ENCODE measurements at places on chromosomes 2 and 18. TPM values are rescaled to one million over a fixed set of nuclear protein-coding genes. Genes with fewer than 3 reads are reported as not detected.

GRCh38 chr2:240586919-240587800 is 626 bp downstream of the CAPN10 start:
- DNase-seq: no peak

GRCh38 chr2:217360781-217361482 is 501.1 kb upstream of the TNP1 start:
- DNase-seq: peak; percentile 61

GRCh38 chr2:232113821-232114220 is 152.3 kb downstream of the DIS3L2 start:
- no peak for DNase-seq

DNA sequence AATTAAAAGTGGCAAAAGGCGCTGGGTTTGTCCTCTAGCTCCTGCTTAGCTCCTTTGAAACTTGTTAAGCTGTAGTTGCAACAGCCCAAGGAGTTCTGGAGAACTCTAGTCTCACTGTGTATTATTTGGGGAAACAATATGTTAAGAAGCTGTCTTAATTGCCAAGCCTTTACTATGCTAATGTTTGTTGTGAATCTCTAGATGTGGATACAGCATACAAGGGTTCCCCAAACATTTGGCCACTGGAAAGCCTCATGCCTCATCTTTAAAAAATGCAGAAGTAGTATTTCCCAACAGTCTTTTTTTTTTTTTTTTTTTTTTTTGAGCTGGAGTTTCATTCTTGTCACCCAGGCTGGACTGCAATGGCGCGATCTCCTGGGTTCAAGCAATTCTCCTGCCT is 236.7 kb downstream of the PRKCE start:
- DNase-seq: no peak

DNA sequence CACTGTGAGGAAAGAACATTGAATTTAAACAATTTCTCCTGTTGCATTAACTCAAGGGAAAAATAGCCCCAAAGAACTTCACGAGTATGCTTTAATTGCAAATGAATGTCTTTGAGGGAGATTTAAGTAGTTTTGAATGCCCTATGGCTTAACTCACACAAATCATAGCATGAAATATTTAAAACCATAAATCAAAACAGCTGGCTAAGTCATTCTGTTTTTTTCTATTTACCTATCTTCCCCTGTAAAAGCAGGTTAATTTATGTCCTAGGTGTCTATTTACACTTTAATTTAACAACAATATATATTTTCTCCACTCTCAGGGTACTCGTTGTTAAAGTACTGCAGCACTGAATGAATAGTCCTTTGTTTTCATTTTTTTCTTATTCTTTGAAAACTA is 118.8 kb upstream of the PIEZO2 start:
- DNase-seq: no peak

GRCh38 chr2:72036173-72036545 is 111.5 kb downstream of the CYP26B1 start:
- no peak for DNase-seq

- DNase-seq: no peak
Observed at GRCh38 chr2:106708209-106708608, 177.8 kb downstream of the ST6GAL2 start.

DNA sequence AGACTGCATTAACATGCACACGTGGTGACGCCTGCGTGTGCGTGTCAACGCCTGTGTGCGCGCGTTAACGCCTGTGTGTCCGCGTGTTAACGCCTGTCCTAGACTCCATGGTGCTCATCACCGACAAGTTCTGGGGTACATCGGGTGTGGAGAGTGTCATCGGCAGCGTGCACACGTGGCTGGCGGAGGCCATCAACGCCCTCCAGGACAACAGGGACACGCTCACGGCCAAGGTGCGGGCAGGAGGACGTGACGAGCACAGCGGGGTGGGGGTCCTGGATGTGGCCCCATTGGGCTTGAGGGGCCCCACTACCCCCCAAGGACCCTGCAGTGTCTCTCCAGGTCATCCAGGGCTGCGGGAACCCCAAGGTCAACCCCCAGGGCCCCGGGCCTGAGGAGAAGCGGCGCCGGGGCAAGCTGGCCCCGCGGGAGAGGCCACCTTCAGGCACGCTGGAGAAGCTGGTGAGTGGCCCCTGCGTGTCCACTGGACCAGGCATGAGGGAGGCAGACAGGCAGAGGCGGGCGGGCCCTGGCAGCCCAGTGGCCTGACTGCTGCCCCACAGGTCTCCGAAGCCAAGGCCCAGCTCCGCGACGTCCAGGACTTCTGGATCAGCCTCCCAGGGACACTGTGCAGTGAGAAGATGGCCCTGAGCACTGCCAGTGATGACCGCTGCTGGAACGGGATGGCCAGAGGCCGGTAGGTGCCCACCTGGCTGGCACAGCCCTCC is 29.2 kb downstream of the GPC1 start:
- peak; percentile 59 for DNase-seq

GRCh38 chr2:39455826-39456225 is 18.7 kb upstream of the MAP4K3 start:
- no peak for DNase-seq

GRCh38 chr2:144510294-144510991 is 9.5 kb downstream of the ZEB2 start:
- peak; percentile 65 for DNase-seq

- no peak for DNase-seq
Observed at GRCh38 chr2:218429911-218430692, 11.2 kb downstream of the VIL1 start.

DNA sequence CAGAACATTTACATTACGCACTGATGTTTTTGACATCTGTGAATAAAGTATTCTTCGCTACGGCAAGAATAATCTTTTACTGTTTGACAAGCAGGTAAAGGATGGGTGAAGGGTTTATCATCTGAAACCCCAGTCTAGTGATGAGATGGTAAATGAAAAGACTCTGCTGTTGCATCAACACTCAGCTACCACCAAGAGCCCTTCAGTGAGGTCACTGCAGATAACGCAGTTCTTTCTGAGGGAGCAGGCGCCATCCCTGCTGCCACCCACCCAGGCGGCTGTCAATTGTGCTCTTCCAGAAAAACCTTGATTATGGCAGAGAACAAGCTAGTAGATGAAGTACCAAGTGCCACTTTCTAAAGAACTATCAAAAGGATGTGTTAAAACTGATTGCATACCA is 58.7 kb downstream of the ABCG8 start:
- DNase-seq: no peak

- peak; percentile 80 for DNase-seq
Observed at GRCh38 chr2:43324259-43325106, 98.1 kb upstream of the ZFP36L2 start.

GRCh38 chr18:12842459-12843380 is 41.3 kb downstream of the PTPN2 start:
- no peak for DNase-seq

DNA sequence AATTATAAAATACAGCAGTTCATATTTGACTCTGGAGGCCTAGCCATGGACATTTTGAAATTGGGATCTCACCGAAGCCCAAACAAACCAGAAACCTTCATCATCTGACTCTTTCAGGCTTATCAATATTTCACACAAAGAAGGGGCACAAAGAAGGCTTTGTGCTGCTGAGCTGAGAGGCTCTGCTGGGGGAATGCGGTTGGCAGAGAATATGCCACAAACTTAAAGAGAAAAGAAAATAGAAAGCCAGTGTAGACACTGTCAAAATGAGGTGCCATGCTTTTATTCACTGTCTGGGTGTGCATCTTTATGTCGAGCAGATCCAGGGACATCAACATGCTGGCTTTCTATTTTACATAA is 162.6 kb downstream of the QPCT start:
- no peak for DNase-seq

GRCh38 chr2:105294844-105295481 is 34.6 kb downstream of the TGFBRAP1 start:
- DNase-seq: no peak

DNA sequence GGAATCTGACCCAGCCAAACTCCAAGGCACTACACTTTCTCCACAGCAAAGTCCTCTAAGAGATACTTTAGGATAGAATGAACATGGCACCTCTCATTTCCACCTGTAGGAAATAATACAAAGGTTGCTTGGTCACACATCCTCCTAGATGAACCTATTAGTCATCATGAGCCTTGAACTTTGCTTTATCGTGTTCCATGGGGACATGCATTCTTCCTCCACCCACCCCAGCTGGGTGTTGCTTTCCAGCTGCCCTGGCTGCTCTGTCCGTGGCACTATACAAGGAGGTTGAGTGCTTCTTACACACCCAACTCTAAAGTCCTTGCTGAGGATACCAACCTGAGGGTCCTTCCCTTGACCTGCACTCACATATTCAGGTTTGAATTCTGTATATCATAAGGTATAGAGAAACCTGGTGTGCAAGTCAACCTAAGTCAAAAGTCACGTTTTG is 52.7 kb downstream of the SPRED2 start:
- no peak for DNase-seq

- DNase-seq: no peak
Observed at GRCh38 chr2:168466190-168466737, 10.2 kb downstream of the CERS6 start.

DNA sequence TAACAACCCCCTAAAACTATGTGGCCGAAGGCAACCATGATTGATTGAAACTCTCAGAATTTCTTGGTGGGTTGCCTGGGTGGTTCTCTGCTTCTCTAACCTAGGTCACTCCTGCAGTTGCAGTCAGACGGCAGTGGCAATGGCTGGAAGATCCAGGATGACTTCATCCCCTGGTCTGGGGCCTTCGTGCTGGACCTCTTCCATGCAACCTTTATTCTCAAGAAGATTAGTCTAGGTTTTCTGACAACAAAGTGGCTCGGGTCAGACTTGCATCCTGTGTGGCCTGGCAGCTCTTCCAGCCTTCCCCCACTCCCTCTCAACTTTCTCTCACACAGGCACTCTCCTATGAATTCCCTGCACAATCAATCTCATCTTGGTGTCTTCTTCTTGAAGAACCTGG is 76.4 kb downstream of the METTL4 start:
- no peak for DNase-seq

Gene CNDP1
- total RNA-seq: not detected

Gene NYAP2
- total RNA-seq: not detected

Gene CXCR1
- 1.1 TPM for total RNA-seq

Gene HRH4
- total RNA-seq: 0.19 TPM

Gene MC5R
- not detected for total RNA-seq

Gene POTEE
- total RNA-seq: not detected

Gene C2orf78
- not detected for total RNA-seq

Gene ZNF532
- 64.1 TPM for total RNA-seq

Measured in Right ventricle myocardium inferior (tissue), 1 donor.